ENCODE measurements at places on chromosomes 7 and 10.

GRCh38 chr10:43570971-43571370 is 3.4 kb downstream of the ZNF239 start:
- DNase-seq, result no peak

DNA sequence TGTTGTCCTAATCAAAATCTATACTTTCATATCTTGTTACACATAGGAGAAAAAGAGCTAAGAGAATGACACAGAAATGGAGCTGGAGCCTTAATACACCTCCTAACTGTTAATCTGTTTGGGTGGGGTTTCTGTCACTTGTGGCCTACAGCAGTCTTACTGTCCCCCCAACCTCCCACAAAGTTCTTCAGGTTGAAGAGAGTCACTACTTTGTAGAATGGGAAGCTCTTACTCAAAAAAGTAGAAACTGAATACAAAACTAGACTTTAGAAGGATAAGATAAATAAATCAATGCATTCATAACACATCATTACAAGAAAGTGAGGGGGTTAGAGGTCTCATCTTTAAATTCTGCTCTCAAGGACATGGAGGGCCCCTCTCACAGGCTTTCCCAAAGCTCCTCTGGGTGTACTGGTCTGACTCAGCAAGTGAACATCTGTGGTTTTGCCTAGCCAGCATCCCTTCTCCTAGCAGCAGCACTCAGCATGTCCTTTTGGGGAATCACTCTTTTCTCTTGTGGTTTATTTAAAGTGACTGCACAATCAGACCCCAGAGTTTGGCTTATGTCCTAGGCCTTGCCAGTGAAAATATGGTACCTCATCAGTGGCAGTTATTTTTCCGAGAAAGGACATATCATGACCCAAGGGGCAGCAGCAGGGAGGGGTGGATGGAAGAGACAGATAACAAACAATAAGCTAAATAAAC is 2.0 kb upstream of the BLVRA start:
- DNase-seq, result peak; percentile 50

DNA sequence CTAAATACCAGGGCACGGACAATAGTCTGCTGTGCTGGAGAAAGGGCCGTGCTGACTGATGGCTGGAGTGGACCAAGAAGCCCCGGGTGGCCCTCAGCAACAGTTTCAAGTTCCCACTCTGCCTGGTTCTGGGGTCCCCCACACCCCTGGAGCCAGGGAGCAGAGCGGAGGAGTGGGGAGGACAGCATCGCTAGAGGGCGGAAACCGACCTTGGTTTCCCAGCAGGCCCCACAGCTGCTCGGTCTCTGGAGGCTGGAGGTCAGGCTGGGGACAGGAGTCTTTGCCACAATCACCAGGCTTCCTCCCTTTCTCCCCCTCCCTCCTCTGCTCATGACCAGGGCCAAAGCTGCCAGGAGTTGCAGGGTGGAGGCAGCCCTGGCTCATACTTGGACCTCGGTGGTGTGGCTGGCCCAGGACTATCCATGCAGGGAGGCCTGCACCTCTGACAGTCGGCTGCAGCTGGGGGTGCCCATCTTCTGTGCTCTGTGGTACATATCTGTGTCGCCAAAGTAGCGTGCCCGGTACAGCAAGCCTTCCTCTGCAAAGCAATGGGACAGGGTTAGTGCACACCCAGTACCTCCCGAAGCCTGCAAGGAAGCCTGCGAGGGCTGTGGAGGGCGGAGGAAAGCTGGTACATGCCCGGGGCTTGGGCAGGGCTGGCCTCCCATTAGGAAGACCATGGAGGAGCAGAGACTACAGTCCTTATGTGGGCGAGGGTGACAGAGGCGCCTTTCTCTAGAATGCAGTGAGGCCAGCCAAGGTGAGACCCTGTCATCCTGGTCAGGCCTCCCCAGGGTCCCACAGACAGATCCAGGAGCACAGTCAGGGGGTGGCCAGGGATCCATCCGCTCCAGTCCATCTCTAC is 19.1 kb downstream of the DNAJB12 start:
- DNase-seq, result no peak

DNA sequence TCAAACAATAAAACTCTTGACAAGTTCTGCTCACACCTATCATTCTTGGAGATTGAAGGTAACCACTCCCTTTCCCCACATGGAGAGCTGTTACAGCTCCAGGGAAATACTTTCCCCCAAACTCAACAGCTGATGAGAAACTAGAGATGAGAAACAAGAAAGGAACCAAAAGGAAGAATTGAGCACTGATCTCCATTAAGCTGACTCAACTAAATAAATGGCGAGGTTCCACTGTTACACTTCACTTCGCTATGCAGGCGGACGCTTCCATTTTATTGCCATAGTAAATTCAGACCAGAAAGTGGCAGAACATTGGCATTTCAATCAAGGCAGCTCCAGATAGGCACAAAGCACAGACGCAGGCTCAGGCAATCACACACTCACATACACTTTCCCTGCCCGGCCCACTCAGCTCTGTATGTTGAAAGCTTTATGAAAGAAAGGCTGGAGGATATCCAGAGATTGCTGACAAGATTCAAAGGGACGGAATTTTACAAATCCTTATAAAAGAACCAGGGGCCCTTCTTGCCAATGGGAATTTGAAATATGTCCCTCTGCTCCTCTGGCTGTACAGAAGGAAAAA is 11.5 kb upstream of the YAE1 start:
- no peak for DNase-seq

DNA sequence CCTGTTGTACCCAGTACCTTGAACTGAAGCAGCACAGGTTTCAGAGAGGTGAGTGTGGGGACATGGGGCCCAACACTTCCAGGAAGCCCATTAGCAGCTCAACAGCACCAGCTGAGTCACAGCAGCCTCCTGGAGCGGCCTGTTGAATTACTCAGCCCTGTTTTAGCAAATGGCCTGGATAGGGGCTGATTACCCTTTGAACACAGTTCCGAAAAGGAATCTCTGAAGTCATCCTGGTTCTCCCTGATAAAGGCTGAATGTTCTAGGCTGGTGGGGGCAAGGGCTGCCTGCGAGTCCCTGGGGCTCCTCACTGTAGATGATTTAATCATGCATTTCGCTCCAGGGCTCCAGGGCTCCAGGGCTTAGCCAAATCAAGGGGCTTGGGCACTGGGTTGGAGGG is 287.5 kb downstream of the GRID1 start:
- no peak for DNase-seq

DNA sequence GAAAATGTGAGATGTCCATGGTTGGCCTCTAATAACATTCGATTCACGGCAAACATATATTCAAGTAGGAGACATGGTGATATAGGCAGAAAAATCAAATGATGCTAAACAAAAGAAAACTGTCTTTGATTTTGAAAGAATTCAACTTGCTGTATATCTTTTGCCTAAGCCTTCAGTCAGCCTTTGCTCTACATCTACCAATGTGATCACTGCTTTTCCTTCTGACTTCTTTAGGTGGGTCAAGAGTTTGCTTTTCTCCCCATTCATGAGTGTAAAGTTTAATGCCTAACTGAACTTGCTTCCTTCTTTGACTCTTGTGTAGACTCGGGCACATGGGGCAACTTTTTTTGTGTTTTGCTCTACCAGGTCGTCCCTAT is 417 bp upstream of the HIF1AN start:
- no peak for DNase-seq

- DNase-seq, result no peak
Observed at GRCh38 chr10:3761021-3761686, 23.9 kb downstream of the KLF6 start.

GRCh38 chr7:37176079-37176478 is 272.6 kb downstream of the ELMO1 start:
- DNase-seq, result no peak

- no peak for DNase-seq
Observed at GRCh38 chr7:43491984-43492383, 90.9 kb upstream of the STK17A start.

DNA sequence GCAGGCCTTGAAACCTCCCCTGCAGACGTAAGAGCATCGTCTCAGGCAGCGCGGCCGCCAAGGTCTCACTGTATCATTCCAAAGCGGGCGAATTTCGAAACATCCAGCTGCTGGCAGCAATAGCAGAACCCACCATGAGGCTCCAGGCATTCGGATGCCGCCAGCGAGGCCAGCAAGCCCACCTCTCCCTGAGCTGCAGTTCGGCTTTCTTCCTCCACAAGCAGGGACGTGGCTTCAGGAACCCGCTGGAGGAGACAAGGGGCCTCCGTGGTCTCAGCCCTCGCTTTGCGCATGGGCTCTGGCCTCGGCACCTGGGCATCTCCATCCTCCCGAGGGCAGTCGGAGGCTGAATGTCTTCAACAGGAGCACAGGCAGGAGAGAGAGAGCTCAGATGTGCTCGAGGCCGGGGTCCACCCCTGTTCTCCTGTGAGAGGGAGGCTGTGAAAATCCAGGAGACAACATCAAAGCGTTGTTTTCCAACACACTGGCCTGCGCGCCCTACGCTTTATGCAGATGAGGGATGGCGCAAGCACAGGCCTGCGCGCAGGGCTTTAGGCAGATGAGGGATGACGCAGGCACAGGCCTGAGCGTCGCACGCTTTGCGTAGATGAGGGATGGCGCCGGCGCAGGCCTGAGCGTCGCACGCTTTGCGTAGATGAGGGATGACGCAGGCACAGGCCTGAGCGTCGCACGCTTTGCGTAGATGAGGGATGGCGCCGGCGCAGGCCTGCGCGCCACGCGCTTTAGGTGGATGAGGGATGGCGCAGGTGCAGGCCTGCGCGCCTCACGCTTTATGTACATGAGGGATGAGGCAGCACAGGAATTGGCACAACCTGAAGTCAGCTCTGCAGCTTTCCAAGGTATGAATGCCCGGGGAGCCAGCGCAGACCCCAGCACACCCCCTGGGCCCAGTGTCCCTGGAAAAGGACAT is 103.2 kb downstream of the WDR37 start:
- no peak for DNase-seq

DNA sequence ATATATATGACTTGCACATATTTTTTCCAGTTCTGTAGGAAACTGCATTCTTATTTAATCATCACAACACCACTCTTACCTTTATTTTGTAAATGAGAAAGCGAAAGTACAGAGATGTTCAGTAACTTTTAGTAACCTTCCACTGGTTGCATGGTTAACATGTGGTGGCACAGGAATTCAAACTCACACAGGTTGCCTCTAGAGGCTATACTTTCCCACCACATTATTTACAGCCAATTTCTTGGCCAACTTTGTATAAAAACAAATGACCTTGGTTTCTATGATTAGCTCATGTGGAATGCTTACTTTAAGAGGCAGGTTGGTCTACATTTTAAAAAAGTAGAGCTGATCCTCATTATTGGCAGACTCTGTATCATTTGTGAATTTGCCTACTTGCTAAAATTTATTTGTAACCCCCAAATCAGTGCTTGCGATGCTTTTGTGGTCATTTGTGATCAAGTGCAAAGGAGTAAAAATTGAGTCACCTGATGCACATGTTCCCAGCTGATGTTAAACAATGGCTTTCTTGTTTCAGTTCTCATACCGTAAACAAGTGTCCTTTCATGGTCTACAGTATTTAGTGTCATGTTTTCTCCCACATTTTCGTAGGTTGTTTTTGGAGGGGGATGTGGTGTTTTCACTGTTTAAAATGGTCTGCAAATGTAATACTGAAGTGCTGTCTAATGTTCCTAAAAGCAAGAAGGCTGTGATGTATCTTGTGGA is 14.8 kb downstream of the BBS9 start:
- no peak for DNase-seq

GRCh38 chr10:43076876-43077420 is at the start of gene RET:
TSS of gene RET (plus strand) at chr10:43077069. CDS start at chr10:43077259, 190 bp downstream.
- no peak for DNase-seq

DNA sequence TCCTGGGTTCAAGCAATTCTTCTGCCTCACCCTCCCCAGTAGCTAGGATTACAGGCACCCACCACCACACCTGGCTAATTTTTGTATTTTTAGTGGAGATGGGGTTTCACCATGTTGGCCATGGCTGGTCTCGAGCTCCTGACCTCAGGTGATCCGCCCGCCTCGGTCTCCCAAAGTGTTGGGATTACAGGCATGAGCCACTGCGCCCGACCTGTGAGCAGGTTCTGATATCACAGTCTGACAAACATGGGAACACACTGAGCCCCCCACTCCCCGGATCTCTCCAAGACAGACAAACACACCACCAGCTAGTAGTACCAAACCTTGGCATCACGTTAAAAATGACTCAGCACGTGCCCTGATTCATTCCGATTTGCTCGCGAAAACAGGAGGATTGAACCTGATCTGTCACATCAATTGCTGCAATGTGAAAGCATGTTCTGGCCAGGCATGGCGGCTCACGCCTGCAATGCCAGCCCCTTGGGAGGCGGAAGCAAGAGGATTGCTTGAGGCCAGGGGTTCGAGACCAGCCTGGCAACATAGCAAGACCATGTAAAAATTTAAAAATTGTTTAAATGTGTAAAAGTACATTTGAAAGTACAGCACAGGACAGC is 106.5 kb downstream of the SMURF1 start:
- no peak for DNase-seq

GRCh38 chr10:109933984-109934565 is 10.8 kb upstream of the XPNPEP1 start:
- DNase-seq, result no peak

DNA sequence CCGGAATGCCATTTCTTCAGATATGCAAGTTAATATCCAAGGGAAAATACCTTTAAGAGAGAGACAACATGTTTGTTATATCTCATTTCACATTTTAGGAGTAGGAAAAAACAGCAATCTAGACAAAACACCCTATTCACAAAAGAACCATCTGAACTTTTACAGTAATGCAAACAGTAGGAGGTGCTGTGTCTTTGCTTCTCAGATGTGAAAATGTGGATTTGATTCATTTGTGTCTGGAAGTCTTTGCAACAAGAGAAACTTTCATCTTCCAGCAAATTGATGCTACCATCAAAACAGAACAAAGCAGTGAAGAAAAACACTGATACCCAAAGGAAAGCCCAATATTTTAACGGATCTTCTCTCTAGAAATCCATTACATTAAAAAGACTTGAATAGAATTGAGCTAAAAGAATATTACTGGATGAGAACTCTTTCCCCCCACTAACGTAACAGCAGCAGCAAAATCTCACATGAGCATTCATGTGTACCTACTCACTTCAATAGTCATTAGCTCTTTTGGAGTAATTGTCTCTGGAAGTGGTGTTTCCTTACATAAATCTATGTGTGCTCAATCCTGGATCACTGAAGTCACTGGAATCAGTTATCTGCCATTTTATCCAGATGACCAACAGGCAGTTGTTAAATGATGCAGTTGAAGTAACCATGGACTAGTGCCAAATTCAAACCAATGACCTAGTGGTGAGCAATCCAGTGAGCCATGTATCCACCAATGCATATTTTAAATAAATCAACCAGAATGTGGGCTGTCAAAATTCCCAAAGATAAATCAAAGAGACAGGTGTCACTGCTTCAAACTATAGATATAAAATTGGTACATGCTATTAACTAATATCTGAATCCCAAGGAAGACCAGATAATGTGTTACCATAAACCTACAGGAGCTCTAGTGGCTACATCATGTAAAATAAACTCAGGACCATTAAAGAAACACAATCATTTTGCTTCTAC is 1.8 kb downstream of the SEMA3C start:
- DNase-seq, result no peak

GRCh38 chr7:115352375-115352774 is 430.5 kb downstream of the MDFIC start:
- DNase-seq, result no peak

- DNase-seq, result no peak
Observed at GRCh38 chr10:101091546-101092290, 29.9 kb downstream of the KAZALD1 start.

- no peak for DNase-seq
Observed at GRCh38 chr10:63772491-63772890, 251.3 kb downstream of the REEP3 start.

- no peak for DNase-seq
Observed at GRCh38 chr7:96188174-96188581, 133.7 kb downstream of the SLC25A13 start.

Measured in hematopoietic multipotent progenitor cell treated with erythropoietin and hydrocortisone succinate and interleukin-3 and kit ligand, for 15 days (in vitro differentiated cells).